ENCODE measurements at places on chromosomes 16 and 17. TPM values are rescaled to one million over a fixed set of nuclear protein-coding genes. Genes with fewer than 3 reads are reported as not detected.
A peak's percentile ranks its signal among the peaks of the same experiment; 100 is the strongest.

Gene CCL5
- 3.5 TPM for total RNA-seq

Gene KRT36
- total RNA-seq, result not detected

Gene NKD1
- 4.6 TPM for total RNA-seq

Gene PTGES3L
- total RNA-seq, result 0.66 TPM

Gene OSGIN1
- 3.5 TPM for total RNA-seq

DNA sequence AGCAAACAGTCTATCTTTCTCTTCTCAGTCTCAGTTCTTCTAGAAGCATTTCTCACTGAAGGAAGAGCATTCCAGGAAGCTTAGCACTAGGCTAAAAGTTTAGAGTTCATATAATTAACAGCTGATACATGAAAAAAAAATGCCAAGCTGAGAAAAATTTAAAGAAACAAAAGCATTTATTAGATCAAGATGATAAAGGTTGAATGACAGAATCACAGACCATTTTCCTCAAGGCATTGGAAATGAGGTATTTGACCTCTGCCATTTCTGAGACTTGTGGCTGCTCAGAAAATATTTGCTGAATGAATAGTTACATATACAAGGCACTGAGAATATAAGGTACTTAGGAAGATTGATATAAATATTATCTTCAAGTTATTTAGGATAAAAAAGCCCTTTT, 901.6 kb upstream of the GOT2 start:
- DNase-seq, result no peak

GRCh38 chr16:14505846-14506245, 124.2 kb downstream of the PARN start:
- no peak for DNase-seq

DNA sequence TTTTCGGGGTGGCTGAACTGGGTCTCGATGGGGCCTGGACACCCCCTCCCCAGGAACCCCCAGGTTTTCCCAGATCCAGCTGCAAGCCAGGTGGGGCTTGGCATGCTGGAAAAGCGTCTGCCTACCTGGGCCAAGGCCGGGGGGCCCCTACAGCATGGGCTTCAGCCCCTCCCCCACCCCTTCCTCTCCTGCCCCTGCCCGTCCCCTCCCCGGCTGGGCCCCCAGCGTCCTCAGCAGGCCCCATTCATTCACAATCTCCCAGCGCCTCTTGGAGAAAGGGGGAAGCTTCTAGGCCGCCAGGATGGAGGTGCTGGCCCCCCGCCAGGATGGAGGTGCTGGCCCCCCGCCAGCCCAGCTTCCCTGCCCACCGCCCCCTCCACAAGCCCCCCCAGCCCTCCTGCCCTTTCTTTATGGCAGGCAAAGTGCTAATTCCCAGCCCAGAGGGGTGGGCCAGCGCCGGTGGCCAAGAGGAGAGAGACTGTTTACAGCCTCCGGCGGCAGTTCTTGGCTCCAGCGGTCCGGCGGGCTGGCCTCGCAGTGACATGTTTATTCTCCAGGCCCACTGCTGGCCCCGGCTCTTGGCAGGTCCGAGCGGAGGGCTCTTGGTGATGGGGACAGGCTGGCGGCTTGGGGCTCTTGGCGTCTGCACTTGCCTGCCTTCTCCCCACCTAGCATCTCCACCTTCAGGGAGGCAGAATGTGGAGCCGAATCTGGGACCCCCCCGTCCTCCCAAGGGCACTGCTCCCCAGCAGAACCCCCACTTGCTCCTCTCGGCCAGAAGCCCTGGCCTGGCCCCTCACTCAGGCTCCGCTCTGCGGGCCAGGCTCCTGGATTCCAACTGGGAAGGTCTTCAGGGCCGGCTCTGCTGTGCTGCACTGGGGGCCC, 94.4 kb upstream of the CIBAR2 start:
- DNase-seq, result peak; percentile 48

- no peak for DNase-seq
These were observed 88.4 kb upstream of the CDH5 start for GRCh38 chr16:66278111-66278531.

DNA sequence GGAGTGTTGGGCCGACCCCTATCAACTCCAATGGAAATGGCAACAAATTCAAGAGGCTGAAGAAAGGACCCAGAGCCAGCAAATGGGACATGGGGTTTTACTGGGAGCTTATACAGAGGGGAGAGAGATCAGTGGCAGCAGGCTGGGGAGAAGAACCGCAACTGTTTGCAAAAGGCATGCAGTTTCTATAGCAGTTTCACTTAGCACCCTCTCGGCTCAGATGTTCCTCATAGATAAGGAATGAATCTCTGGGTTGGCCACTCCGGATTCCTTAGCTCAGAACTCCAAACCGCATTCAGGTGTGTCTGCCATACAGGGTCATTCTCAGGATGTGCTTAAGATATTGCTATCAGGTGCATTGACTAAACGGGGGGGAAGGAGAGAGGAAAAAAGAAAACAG, 71.1 kb upstream of the RPL38 start:
- DNase-seq, result no peak

GRCh38 chr16:88759245-88759975, 25.6 kb downstream of the PIEZO1 start:
- DNase-seq, result no peak

DNA sequence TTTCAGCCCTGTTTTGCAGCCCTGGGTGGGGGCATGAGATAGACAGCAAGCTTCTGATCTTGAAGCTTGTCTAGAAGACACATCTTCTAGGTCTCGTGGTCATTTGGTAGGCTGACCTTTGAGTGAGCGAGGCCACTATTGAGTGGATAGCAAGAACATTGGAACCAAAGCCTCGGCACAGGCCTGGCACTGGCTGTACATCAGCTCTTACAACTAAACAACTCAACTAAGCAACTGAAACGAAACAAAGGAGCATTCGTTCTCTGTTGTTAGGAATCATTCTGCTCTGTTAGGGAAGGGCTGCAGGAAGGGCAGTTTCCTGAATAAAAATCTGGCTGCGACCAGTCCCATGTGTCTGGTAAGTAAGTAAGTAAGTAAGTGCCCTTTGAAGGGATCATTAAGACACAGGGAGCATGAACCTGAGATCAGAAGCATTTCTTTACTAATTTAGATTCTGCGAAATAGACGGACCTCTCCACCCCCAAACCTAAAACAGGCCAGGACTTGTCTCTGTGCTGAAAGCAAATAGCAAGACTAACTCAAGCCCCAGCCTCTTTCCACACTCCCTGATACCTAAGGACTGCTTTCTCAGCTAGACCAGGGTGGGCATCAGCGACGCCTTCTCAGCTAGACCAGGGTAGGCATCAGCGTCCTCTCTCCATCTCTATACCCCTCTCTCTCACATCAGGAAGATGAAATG, 22.7 kb downstream of the CYB561 start:
- no peak for DNase-seq

DNA sequence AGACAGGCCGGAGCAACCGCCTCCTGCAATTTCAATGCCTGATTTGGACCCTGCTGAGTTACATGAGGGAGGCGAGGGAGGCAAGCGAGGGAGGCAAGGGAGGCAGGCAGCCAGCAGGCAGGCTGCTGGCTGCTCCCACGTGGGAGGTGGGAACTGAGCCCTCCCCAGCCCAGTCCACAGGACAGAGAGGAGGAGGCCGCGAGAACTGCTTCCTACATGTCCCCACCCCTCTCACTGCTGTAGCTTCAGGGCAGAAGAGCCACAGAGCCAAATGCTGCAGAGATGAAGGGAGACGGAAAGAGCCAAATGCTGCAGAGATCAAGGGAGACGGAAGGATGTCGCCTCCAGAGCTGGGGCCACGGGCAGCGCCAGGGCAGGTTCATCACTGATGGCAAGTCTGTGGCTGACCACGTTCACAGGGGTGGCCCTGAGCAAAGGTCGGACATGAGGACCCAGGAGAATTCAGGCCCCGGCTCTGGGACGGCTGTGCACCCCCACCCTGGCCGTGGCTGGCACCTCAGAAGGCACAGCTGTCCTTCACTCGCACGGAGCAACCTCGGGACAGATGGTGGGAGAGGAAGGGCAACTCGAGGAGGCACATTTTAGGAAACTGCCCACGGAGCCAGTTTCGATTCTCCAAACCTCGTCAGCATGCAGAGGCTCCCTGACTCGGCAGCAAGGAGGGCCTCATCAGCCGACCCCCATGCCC, 21.5 kb downstream of the RPH3AL start:
- no peak for DNase-seq

GRCh38 chr16:22012241-22012640, 4.3 kb downstream of the MOSMO start:
- DNase-seq, result no peak

- peak; percentile 50 for DNase-seq
These were observed 5.4 kb upstream of the NFATC3 start for GRCh38 chr16:68079626-68080344.

GRCh38 chr17:55450232-55450825, 28.7 kb upstream of the MMD start:
- DNase-seq, result no peak

- DNase-seq, result no peak
These were observed 9.2 kb upstream of the GGT6 start for GRCh38 chr17:4569591-4569990.

DNA sequence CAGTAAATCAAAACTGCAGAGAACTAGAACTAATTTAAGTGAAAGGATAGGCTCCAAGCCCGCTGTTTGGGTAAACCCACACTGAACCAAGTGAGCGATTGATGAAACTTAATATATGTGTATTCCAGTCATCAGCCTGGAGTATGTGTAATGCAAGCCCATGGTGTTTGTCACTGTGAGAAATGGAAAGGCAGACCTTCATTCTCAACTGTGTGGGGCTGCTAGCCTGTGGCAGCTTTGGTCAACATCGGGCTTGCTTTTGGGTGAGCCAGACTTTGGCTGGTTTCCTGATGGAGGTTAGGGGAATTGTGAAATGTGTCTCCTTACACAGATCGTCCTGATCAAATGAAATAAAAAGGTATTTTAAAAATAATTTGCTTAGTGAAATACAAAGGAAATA, 279.9 kb downstream of the IRX3 start:
- DNase-seq, result no peak

DNA sequence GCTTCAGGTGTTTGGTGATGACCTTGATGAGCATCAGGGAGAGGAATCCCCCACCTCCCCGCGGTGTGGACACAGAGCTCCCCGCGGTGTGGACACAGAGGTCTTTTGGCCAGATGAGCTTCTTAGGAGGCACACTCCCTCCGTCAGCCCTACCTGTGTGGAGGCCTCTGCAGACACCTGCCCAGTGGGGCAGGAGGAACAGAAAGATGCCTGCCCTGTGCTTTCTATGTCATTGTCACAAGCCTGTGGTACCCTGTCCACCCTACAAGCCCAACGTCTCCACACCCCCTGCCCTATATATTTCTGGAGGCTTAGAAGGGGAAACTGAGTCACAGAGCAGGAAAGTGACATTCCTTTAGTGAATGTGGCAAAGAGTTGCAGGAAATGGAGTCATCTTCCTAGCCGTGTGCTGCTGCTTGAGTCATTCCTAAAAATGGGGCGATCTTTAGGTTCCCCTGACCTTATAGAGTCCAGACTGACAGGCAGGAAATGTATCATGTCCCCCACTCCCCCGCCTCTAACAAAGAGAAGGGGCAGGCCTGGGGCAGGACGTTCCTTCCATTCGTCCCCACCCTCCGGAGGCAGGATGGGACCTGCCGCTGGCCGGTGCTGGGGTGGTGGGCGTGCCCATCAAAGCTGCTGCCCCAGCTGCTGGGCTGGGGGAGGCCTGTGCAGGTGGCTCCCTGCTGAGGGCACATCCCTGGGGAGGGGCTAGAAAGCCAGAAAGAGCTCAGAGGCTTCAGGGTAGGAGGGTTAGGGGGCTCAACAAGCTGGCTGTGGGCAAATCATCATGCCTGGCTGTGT, 1.0 kb upstream of the C16orf74 start:
- no peak for DNase-seq

Measured in breast epithelium (tissue), 4 donors.